Right cardiac atrium (tissue), 5 donors: ENCODE measurements at places on chromosomes 7 and 10. TPM values are rescaled to one million over a fixed set of nuclear protein-coding genes. Genes with fewer than 3 reads are reported as not detected.

The PCDH15 gene
- total RNA-seq = 2.8 TPM

The TFR2 gene
- 0.25 TPM for total RNA-seq

The C10orf71 gene
- 74.3 TPM for total RNA-seq

The RELN gene
- total RNA-seq = 1.2 TPM

The NSMCE4A gene
- 31.8 TPM for total RNA-seq

The OR2A5 gene
- not detected for total RNA-seq
